Left ventricle myocardium inferior (tissue), 1 donor: ENCODE measurements at places on chromosomes 11 and 22. TPM values are rescaled to one million over a fixed set of nuclear protein-coding genes. Genes with fewer than 3 reads are reported as not detected.

OR4D10 gene
- total RNA-seq, result not detected

SCGB2A2 gene
- total RNA-seq, result not detected

ARRB1 gene
- total RNA-seq, result 25.9 TPM

GRCh38 chr11:15704064-15704463 is 589.3 kb downstream of the INSC start:
- DNase-seq, result no peak

DNA sequence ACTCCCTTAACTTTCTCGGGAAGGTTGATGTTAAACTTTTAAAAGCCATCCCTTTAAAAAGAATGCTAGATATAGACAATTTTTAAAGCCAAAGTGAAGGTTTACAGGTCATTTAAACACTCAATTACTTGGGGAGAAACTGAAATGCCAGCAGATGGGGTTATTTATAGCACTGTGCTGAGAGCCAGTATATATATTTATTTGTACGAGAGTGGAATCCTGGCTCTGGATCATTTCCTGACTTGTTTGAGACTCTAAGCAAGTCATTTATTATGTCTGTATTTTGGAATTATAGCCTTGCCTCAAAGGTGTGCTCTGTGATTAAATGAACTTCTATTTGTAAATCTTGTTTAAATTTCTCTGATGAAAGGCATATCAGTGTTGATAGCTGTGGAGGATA is 6.8 kb upstream of the ZBED5 start:
- no peak for DNase-seq

SMIM38 gene
- total RNA-seq, result not detected

- DNase-seq, result peak; percentile 60
These were observed 241.6 kb upstream of the CADM1 start for GRCh38 chr11:115745610-115746512.

H19 gene
- total RNA-seq, result 634 TPM

MYO7A gene
- 3.2 TPM for total RNA-seq

OR52I2 gene
- total RNA-seq, result not detected

GRCh38 chr22:49678137-49678841 is 149.4 kb downstream of the BRD1 start:
- DNase-seq, result no peak

- DNase-seq, result no peak
These were observed 145.0 kb upstream of the RAG2 start for GRCh38 chr11:36743039-36743438.

- no peak for DNase-seq
These were observed 49.3 kb upstream of the FLI1 start for GRCh38 chr11:128644576-128644975.

GRCh38 chr11:28176351-28176750 is 68.2 kb downstream of the METTL15 start:
- no peak for DNase-seq

- DNase-seq, result no peak
These were observed 948.5 kb upstream of the CCDC90B start for GRCh38 chr11:84234462-84235202.

- no peak for DNase-seq
These were observed 59.4 kb downstream of the PPFIBP2 start for GRCh38 chr11:7573193-7573557.

- peak; percentile 65 for DNase-seq
These were observed at the start of gene CDC42EP1 for GRCh38 chr22:37559901-37560607. Gene CDC42EP1, plus strand, starts transcription at chr22:37560480. Its CDS starts 5,870 bp downstream, at chr22:37566350.

CCDC157 gene
- 0.58 TPM for total RNA-seq

CRYBB2 gene
- not detected for total RNA-seq

OR52A1 gene
- not detected for total RNA-seq

P2RX3 gene
- 1.4 TPM for total RNA-seq

GRCh38 chr11:132126973-132127899 is 756.8 kb downstream of the NTM start:
- DNase-seq, result peak; percentile 28

GRCh38 chr11:62705880-62706849 is 1.1 kb downstream of the BSCL2 start:
- peak; percentile 94 for DNase-seq

- no peak for DNase-seq
These were observed 5.9 kb upstream of the BDNF start for GRCh38 chr11:27705873-27706820.

- no peak for DNase-seq
These were observed 224.3 kb upstream of the C11orf87 start for GRCh38 chr11:109197656-109198055.

PACSIN3 gene
- total RNA-seq, result 198 TPM

MMP20 gene
- not detected for total RNA-seq

GRCh38 chr11:126148317-126148716 is 63.1 kb downstream of the RPUSD4 start:
- DNase-seq, result no peak

- DNase-seq, result no peak
These were observed 550 bp downstream of the FBLN1 start for GRCh38 chr22:45503050-45503815.

PLAAT5 gene
- total RNA-seq, result 1.4 TPM

DNA sequence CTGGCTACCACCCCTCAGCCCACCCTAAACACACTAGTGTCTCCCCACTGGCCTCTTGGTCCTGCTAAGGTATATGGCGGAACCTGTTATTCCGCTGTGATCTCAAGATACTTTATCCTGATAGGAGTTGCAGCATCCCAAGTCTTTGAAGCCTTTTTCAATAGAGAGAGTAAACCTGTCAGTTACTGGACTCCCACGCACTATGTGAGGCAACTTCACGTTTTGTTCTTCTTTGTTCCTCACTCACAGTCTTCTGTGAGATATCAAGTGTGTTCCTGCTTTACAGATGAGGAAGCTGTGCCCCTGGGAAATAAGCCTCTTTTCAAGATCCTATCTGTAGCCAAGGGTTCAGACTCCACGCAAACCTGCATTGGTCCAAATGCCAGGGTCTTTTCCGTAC is 127.8 kb downstream of the MYO18B start:
- DNase-seq, result no peak

DNA sequence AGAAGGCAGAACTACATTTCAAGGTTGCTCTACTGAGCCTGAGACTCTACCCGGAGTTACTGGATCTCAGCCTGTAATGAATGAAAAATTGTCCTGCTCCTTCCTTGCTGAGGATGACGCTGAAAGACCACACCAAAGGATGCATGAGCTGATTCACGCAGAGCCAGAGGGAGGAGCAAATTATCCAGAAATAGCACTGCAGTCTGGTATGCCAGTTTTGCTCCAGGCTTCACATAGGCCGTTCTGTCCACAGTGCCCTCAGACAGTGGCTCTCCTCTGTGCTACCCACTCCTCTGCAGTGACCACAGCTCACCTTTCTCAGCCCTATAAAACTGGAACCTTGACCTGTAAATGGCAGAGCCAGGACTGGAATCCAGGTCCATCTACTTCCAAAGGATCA is 79.3 kb upstream of the GALNT18 start:
- no peak for DNase-seq

VPREB3 gene
- total RNA-seq, result 0.69 TPM

- no peak for DNase-seq
These were observed 99.6 kb downstream of the TIMP3 start for GRCh38 chr22:32900886-32901635.

DNA sequence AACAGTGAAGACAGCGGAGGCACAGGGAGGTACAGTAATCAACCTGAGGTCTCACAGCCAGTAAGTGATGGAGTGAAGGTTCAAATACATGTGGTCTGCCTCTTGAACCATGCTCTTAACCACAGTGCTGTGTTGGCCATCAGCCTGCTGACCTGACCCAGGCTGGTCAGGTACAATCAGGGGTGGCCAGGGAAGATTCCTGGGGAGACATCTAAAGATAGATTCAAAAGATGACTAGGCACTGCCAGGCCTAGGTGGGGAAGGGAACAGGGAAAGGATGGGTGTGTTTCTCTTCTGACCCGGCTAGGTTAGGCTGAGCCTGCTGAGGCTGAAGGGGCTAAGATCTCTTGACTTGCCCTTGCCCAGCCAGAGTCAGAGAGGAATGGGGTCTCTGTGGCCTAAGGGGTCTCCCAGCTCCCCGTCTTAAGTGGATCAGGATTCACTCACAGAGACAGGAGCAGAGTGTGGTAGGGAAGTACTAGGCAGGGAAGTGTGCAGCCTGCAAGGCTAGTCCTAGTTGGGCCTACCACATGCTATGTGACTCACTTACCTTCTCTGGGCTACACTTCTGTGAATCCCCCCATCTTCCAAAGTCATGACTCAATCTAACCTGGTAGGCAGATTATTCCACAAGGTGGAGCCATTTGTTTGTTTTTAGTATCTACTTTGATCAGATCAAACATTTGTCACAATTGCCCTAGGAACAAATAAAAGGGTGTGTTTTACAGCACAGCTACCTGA is 10.4 kb upstream of the SREBF2 start:
- DNase-seq, result no peak

- no peak for DNase-seq
These were observed 43.7 kb upstream of the NUP160 start for GRCh38 chr11:47891886-47892285.

LRRN4CL gene
- 2.7 TPM for total RNA-seq

DNA sequence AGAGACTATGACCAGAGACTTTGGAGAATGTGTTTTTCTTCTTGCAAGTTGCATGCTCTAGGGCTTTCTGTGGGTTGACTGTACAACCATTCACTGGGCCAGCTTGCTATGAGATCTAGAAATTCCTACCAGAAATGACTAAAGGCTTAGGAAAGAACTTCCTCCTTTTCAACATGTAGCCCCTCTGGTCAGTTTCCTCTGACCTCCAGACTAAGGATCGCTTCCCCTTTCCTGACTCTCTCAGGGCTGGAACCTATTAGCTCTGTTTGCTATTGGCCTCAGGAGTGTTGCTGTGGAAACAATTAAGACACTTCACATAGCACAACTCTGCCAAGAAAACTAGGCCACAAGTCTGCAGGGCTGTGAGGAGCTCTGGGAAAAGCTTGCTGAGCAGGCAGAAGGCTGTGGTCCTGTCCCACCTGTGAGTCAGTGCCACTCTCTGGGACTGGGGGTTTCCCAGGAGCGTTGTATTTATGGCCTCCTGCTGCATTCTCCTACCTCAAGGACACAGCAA is 10.7 kb downstream of the CRY2 start:
- peak; percentile 51 for DNase-seq

DNA sequence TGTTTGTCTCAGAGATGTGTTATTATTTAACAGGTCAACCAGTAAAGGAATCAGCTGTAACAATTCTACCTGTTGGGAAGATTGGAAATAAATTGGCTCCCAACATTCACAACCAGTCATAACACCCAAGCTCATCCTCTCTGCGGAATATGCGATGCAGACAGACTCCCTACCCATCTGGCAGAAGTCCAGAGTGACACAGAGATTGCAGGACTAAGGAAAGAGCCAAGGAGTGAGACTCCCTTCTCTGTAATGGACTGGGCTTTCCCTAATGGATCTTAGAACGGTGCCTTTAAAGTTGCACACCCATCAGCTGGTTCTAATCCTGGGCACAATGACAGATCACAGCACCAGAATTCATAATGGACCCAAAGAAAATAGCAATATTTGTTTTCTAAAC is 27.8 kb upstream of the UBASH3B start:
- DNase-seq, result no peak

DNA sequence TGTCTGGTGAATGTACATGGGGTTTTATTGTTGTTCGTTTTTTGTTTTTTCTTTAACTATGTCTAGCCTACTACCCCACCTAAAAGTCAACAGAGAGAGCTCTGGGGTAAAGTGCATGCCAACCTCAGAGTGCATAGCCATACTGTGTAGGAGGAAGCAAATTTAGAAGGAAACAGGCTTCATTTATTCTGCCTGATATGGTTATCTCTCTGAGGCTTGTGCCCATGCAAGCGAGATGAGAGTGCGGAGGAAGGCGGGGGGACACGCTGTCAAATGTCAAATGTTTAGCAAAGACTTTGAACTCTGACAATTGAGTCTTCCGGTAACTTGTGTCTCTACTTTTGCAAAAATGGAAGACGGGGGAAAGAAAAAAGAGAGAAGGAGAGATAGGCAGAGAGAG is 295.5 kb downstream of the ETS1 start:
- no peak for DNase-seq

DNA sequence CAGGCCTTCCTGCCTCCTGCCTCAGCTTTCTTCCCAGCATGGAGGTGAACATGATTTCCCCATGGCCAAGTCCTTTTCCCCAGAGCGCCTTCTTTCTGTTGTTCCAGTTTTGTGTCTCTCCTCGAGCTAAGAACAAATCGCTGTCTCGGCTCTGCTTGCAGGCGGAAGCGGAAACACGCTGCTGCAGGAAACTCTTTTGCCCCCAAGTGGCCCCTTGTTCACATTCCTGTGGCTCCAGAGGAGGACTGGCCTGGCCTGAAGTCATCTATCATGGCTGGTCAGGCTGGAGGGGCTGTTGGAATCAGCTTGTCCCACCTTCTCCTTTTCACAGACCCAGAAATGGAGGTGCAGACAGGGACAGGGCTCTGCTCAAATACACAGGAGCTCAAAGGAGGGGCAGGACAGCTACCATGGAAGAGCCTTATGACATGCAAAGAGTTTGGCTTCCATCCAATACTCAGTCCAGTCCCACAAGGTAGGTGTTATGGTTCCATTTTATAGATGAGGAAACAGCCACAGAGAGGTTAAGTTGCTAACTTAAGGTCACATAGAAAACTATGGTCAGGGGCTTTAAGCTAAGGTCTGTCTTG is 182.2 kb upstream of the SYT13 start:
- DNase-seq, result no peak

DNA sequence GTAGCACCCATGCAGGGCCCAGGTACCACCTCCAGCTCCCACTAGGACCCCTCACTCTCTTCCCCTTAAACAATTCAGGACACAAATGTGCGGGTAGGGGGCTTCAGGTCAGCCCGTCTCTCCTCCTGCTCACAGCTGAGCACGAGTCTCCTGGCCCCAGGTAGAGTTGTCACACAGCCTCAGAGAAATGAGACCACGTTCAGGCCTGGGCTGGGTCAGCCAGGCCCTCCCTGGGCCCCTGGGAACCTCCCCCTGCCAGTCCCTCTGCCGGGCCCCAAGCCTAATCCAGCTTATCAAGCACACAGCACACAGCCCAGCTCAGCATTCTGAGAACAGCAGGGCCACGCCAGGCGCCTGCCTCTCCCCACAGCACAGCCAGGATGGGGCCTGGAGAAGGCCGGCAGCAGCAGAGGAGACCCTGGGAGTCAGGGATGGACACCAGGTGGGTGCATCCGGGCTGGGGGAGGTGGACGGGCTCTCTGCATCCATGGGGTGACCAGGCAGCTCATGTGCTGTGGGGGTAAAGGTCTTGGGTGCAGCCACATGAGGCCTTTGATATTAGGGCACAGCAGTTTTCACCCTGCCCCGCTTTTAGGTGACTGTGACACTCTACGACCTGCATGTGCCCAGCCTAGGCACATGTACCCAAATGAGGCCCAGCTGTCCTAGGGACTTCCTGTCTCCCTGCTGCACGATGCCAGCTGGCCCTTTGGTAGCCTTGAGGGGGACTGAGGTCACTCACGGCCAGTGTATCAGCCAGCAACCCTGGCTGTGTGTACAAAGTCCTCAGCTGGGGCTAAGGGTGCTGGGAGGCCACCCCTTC is 87.0 kb downstream of the MORC2 start:
- peak; percentile 48 for DNase-seq

LINC01488 gene
- total RNA-seq, result 0.38 TPM

FERMT3 gene
- 5.4 TPM for total RNA-seq
